Activated naive CD4-positive, alpha-beta T cell treated with anti-CD3 and anti-CD28 coated beads, Interleukin-2, amount 50 U/mL, for 72 hours (primary cell): ENCODE measurements at places on chromosomes 1 and 21.

GRCh38 chr1:81113688-81114087, 687.0 kb upstream of the ADGRL2 start:
- no peak for DNase-seq

DNA sequence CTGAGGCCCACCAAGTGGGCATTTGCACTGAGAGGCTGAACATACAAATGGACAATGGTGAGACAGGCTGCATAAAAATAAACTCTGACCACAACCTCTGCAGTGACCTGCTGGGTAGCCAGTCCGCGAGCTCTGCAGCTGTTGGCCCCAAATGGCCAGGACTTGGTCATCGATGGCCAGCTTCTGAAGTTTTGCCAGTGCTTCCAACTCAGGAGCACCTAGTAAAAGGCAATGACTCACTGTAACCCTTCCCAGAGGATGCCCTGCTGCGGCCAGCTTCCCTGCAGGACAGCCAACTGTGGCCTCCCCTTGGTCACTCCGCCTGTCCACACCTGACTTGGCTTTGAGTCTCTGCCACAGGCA, 185.4 kb downstream of the DYRK1A start:
- DNase-seq, result no peak

DNA sequence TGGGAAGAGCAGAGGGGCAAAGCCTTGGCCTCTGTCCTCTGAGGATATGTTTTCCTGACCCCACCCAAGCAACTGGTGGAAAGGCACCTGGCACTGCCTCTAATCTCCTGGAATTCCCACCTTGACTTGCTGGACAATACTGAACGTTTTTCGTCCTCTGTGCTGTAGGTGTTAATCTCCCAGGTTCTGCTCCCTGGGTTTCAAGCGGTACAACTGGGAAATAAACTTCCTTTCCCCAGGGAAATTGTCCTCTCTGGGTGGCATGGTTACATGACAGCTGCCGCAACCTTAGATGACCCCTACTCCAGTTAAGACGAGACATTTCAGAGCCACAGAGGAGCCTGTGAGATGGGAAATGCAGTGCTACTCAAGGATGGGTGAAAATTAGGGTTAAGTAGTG, 57.3 kb upstream of the BCAR3 start:
- no peak for DNase-seq

- DNase-seq, result no peak
Observed at GRCh38 chr1:19815801-19816736, 986 bp upstream of the RNF186 start.

- DNase-seq, result no peak
Observed at GRCh38 chr1:199269241-199269640, 630.4 kb downstream of the PTPRC start.

DNA sequence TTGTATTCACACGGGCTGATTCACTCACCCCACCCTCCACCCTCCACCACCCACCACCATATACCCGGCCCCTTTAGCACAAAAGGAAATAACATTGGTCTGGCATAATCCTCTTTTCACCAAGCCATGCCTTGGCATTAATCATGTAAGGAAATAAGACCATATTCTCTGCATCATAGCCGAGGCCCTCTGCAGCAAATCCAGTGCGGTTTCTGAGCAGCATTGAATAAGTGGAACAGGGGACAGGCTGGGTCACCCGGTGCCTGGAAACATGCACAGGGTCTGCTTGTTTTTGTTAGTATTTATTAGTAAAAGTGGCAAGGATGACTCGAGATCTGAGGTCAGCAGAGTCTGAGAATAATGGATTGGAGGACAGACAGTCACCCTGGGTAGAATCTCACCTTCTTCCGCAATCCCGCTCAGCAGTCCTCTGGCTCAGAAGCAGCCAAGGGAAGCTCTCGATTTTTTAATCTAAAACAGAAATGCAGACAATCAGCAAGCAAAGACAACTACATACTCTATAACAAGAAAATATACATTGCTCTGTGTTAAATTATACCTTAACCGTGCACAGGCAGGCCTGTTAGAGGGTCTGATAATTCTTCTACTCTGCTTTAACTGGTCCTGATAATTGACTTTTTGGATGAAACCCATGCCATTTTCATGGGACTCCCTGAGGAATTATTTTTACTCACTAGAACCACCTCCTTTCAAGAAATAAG, 52.4 kb upstream of the CDC42BPA start:
- no peak for DNase-seq

DNA sequence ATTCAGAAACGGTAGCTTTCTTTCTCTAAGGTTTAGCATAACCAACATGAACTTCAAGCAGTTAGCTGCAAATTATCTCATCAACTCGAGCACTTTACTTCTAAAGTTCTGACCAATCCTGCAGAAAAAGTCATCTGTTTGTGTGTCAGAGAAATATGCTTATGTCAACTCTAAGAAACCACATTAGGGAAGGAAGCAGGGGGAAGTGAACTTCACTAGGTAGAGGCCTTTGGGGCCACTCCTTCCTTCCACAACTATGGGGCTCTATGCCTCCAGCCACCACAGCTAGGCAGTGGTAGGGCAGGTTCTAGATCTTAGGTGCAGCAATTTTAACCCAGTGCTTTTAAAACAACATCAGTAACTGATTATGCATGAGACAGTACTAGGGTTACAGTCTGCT, 375.9 kb downstream of the DSCAM start:
- no peak for DNase-seq

DNA sequence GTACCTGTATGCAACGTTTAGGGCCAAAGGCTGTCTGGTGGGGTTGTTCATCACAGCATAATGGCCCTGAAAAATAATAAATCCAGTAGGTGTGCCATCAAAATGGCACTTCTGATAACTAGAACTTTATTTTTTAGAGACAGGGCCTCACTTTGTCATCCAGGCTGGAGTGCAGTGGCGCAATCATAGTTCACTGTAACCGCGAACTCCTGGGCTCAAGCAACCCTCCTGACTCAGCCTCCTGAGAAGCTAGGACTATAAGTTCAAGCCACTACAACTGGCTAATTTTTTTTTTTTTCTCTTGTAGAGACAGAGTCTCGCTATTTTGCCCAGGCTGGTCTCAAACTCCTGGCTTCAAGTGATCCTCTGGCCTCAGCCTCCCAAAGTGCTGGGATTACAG, 4.7 kb downstream of the SNAPIN start:
- no peak for DNase-seq

DNA sequence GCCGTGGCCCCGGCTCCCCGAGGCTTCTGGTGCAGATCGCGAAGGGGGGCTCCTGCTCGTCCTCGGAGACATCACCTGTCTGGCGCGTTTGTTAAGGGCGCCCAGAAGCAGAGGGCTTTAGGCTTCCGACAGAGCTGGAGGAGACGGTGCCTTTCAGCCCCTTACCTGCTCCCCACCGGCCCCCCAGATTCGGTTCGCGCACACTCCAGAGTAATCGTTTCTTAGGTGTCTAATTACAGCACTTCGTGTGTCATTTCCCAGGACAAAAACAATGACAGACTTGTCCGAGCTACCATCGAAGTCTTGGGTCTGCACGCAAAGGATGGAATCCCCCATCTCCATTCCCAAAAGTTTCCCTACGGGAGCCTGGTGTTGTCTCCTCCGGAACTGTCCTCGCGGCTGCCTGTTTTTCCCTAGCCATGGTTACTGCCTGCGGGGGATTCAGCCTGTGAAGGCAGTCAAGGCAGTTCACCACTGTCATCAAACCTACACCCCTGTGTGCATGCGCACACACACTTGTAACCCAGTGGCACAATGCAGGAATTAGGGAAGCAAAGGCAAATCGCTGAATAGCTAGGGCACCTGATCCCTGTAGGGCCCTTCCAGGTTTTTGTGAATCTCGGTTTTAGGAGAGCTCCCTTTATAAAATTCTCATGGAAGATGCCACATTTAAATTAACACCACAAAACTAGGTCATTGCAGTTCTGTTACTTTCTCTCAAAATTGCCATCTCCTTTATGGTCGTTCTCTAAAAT, 738 bp upstream of the CDC42BPA start:
- DNase-seq, result no peak

DNA sequence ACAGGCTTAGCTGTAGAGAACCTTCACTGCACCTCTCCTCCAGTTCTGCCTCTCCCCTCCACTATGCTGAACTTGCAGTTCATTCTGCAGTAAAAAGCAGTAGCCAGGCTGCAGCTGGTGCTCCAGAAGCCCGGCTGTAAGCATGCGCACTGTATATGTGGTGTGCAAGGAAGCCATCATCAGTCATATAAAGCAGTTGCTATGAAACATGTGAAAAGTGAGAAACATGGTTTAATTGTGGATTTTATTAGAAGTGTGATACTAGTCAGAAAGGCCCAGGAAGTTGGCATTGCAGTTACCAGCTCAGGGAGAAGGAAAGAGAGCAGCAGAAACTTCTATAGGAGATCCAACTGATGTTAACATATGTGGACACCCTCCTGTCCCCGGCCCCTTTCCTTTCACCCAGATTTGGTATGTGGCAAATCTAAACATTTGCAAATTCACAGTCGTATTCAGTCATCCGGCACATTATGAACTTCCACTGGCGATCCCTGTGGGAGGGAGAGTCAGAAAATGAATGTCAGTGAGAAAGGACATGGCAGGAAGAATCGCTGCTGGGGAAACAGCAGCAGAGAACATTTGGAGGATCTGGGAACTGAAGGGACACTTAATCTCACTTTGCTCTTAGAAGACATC, 32.8 kb downstream of the DPT start:
- no peak for DNase-seq

- DNase-seq, result no peak
Observed at GRCh38 chr1:166673722-166674121, 165.6 kb upstream of the POGK start.

- DNase-seq, result no peak
Observed at GRCh38 chr1:150548632-150549495, at the start of gene ADAMTSL4. TSS of gene ADAMTSL4 (plus strand) at chr1:150549408. CDS start at chr1:150552289, 2,881 bp downstream.

DNA sequence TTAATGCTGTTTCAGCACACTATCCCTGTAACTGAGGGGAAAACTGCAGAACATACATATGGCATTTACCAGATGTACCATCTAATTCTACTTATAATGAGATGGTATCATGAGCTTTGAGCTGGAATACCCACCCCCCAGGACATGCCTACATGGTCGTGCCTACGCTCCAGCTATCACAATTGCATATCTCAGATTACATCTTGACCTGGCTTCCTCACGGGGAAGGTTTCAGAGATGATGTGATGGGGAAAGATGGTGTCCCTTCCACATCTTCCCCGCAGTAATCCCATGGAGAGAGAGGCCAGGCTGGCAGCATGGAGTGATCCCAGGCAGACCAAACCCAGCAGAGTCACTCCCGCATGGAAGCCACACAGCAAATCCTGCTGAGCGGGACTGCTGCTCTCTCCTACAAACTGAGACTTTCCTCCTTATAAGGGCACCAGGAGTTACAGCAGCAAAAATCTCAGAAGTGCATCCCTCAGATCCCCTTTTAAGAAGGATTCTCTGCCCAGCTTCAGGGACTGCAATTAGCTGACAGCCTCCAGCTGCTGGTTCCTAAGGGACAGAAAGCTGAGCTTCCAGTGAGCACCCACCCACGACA, 67.1 kb downstream of the KCNH1 start:
- DNase-seq, result no peak

- no peak for DNase-seq
Observed at GRCh38 chr1:109901524-109902145, 9.0 kb upstream of the CSF1 start.

DNA sequence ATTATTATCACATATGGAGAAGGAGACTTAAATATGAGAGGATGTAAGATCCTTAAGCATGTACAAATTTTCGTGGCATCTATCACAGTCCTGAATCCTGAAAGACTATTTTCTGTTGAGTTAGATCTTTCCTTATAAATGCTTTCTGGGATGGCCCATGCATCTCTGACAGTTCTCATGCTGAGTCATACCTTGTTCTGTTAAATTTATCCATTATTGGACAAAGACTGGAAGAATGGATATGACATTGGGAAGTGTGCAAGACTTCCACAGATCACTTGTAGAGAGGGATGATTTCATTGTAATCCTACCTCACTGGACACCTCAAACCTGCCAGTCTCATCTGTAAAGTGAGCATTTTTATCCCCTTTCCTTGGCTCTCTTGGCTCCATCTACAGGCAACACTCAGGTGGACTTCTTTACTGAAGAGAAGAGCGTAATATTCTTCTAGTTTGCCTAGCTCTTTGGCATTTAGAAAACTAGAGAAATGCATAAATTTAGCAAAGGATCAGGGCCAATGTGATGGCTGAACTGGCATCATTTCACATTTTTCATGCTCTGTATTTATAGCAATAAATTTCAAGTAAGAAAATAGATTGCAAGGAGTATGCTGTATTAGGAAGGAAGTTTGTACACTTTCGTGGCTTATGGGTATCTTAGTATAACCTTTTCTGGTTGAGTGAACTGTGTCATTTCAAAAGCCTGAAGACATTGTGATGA, 128.2 kb downstream of the NFIA start:
- DNase-seq, result no peak

DNA sequence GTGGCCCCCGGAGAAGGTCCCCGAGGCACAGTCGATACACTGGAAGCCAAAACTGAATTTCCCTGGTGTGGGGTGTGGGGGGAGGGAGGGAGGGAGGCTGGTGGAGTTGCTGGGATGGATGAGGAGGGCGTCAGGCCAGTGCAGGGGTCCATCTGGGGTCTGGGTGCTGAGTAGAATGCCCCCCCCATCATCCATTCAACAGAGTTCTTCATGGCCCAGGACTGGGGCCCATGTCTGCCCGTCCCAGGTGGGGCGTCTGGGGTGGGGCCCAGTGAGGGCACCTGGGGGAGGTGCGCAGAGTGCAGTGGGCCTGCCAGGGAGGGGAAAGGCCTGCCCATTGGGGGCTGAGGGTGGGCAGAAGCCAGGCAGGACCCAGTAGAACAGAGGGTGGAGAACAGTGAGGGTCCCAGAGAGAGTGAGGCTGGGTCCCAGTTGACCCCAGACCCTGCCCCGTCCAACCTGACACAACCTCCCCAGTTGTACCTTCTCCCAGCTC, 1.9 kb downstream of the TNFRSF18 start:
- peak; percentile 56 for DNase-seq

GRCh38 chr1:53073868-53074311, 11.9 kb downstream of the PODN start:
- DNase-seq, result no peak

- DNase-seq, result no peak
Observed at GRCh38 chr1:56774067-56774609, 45.1 kb downstream of the FYB2 start.

DNA sequence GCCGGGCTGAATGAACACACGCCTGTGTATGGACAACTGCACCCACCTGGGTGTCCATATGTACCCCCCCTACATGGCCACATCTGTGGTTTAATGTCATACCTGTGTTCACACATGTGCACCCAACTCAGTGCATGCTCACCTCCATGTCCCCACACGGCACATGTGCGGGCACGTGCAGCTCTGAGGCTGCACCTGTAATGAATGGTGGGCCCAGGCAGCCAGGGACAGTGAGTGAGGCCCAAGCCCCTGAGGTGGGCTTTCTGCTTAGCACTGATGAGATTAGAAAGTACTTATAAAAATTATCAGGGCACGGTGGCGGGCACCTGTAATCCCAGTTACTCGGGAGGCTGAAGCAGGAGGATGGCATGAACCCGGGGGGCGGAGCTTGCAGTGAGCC, 42.5 kb upstream of the CSF3R start:
- no peak for DNase-seq

- no peak for DNase-seq
Observed at GRCh38 chr1:202107321-202107761, 15.4 kb upstream of the GPR37L1 start.

DNA sequence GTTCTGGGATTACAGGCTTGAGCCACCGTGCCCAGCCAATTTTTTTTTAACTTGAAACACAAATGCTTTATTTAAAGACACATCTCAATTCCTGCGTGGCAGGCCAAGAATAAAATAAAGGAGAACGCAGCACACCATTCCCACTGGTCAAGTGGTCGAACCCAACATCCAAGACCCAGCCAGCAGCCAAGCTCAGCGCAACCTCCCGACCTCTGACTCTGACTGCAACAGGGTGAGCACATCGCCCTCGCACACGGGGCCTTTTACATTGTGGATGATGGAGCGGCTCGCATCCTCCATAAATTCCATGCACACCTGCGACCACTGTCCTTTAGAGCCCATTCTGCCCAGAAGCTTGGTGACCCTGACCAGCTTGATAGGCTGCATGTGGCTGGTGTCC, 5.5 kb upstream of the GUK1 start:
- DNase-seq, result no peak
